ENCODE measurements at places on chromosomes 2 and 18. TPM values are rescaled to one million over a fixed set of nuclear protein-coding genes. Genes with fewer than 3 reads are reported as not detected.

- no peak for DNase-seq
Measured at GRCh38 chr2:109428281-109428680, 185.5 kb downstream of the SEPTIN10 start.

GRCh38 chr2:224023188-224023587, 15.9 kb downstream of the SERPINE2 start:
- no peak for DNase-seq

DNA sequence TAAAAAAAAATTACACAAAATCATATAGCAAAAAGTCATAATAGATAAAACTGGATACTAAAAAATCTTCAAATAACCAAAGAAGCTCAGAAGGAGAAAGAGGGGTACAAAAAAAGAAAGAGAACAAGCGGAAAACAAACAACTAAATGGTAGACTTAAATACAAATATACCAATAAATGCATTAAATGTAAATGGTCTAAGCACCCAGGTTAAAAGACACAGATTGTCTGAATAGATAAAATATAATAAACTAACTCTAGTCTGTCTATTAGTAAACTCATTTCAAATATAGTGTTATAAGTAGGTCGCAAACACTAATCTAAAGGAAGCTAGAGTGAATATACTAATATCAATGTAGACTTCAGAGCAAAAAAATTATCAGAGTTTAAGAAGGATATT, 357.4 kb downstream of the METTL4 start:
- DNase-seq, result no peak

DNA sequence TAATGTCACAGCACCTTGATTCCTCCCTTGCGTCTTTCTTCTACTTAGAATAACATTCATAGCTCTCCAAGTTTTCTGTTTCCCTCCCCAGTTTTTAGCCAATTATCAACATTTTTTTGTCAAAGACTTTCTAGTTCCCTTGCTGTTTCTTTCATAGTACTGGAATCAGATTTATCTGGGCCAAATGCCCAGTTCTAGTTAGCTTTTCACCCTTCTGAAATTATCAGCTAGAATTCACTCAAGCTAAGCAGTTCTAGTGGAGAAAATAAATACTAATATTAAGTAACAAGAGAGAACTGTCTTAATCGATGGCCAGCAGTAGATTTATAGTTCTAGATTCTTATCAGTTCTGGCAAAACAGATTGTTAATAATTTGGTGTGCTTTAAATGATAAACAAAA, 36.2 kb downstream of the EFEMP1 start:
- no peak for DNase-seq

DNA sequence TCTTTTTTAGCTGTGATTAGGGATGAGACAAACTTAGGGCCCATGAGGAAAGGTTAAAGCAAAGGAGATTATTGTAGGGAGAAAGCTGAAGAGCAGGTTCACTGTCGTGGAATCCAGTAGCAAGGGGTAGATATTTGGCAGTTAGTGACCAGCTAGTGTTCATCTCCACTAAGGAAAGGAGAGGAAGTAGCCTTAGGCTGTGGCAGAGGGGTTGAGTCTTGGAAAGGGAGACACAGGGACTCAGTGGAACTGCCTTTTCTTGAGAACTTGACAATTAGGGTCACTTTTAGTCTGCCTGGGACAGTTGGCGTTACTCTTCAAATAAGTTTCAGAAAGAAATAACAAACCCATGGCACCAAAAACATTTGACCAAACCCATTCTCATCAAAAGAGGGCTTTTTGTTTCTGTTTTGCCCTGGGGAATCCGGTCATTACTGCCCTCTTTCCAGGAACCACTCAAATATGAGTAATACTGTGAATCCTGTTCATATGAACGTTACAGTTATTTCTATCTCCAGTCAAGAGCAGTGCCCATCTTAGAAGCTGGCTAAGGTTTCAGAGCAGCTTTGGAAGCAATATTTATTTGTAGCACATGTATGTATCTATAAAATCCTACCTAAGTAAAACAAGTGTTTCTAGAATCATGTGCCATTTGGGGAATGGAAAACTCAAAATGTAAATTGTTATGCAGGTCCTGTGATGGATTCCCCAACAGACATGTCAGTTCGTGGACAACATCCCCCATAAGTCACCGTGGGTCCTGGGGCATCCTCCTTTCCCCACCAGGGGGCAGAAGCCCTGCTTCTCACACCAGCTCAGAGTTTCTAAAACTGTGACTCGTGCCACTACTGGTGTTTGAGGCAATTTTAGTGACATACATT, 77.3 kb upstream of the PHLPP1 start:
- DNase-seq, result no peak

DNA sequence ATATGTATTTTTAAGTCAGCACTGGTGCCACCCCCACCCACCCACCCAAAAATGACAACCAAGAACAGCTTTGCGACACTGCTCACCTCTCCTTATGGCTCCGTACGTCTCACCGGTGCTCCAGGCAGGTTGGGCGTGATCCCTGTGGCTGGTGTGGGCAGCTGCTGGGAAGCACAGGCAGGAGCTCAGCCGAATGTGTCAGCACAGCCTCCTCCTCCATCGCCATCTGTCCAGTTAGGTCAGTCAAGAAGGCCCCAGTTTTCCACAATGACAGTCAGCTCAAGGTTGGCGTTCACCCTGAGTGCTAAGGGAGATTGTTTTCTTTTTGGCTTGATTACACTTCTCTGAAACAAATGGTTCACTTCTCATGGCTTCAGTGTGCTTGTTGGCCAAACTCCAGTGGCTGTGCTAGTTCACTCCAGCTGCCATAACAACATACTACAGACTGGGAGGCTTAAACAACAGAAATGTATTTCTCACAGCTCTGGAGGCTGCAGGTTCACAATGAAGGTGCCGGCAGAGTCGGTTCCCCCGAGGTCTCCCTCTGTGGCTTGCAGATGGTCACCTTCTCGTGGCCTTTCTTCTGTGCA, 30.2 kb downstream of the AMER3 start:
- DNase-seq, result no peak

DNA sequence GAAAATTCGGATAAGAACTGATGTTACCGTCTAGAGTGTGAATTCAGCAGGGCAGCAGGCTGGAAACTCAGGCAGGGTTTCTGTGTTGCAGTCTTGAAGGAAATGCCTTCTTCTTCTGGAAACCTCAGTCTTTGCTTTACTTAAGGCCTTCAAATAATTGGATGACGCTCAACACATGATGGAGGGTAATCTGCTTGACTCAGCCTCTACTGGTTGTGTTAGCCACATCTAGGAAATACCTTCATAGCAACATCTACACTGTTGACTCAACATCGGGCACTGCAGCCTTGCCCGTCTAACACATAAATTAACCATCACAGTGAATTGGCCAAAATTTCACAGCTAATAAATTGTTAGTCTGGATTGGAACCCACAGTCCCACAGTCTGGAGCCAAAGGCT, 37.2 kb downstream of the YPEL5 start:
- DNase-seq, result no peak

DNA sequence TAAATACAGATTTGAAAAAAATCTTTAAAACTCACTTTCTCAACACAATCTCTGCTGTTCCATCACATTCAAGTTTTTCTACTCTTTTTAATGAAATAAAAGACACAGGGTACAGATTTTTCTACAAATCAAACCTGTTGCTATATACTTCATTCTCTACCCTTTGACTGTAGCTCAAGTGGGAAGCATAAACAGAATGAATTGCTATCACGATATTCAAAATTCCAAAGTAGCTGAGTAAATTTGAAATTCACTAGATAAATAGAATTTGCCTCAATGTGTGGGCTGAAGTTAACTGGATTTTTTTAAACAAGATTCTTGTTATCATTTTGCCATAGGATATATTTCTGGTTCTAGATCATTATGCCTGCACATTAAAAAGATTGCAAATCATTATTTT, 185.9 kb downstream of the ZNF521 start:
- no peak for DNase-seq

- peak; percentile 38 for DNase-seq
Measured at GRCh38 chr2:27954771-27955383, 64.3 kb downstream of the BABAM2 start.

GRCh38 chr2:193810533-193810932, 1615.8 kb upstream of the TMEFF2 start:
- no peak for DNase-seq

CNGA3 gene
- total RNA-seq, result not detected

SCLY gene
- 8.6 TPM for total RNA-seq

BOLL gene
- not detected for total RNA-seq

Measured in Right ventricle myocardium superior (tissue), 1 donor.